ENCODE measurements at places on chromosomes 5 and 9. TPM values are rescaled to one million over a fixed set of nuclear protein-coding genes. Genes with fewer than 3 reads are reported as not detected.

GLDC gene
- 4.4 TPM for total RNA-seq

TERT gene
- 1.5 TPM for total RNA-seq

FRRS1L gene
- total RNA-seq: not detected

ZNF366 gene
- total RNA-seq: not detected

SEMA4D gene
- 3.1 TPM for total RNA-seq

MAMDC4 gene
- 4.4 TPM for total RNA-seq

GZMA gene
- not detected for total RNA-seq

DNA sequence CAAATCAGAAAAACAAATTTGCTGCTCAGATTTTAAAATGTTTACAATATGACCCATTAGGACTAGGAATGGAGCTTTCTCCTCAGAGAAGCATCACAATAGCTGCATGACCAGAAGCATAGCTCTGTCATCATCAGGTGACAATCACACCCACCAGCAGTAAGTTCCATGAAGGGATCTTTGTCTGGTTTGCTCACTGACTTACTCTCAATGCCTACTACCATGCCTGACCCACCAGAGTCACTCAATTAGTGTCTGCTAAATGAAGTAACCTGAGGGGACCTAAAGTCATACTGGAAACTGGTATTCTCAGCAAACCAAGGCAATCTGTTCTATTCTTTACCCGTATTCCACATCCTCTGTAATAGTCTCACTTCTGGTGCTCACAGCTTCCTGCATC is 7.7 kb downstream of the ERMP1 start:
- DNase-seq: no peak

GRCh38 chr5:158436271-158437065 is 577.5 kb upstream of the CLINT1 start:
- DNase-seq: no peak

- DNase-seq: no peak
Measured at GRCh38 chr9:95406121-95406520, 88.6 kb upstream of the FANCC start.

- DNase-seq: no peak
Measured at GRCh38 chr5:80153586-80154126, 102.2 kb downstream of the SERINC5 start.

DNA sequence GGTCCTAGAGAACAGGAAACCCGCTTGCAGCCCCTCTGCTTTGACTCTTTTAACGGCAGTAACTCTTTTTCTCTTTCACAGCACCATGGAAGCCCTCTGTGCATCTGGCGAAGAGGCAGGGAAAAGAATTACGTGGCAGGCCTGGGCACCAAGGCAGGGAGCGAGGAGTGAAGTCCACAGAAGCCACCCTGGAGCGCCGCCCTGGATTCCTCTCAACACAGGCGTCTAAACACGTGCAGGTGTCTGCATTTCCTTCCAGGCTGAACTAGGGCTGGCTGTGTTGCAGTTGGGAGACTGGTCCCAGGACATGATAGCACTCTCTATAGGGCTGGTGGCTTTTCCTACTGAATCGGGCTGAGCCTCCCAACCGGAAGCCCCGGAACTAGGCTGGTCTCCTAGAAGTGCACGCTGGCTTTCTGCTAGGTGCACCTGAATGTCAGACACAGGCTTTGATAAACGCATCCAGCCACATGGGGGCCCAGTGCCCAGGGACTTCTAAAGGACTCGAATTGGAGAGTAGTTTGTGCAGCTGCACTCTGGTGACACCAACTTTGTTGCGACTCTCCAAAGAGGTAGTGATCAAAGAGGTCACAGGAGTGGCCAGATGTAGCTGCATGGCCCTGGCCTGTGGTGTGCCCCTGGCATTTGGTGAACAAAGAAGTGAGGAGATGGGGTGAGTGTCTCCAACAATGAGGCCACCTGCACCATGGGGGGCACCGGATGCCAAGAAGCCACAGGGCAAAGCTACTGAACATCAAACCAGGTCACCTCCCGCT is 54.5 kb downstream of the AK8 start:
- DNase-seq: no peak

- no peak for DNase-seq
Measured at GRCh38 chr9:129100383-129101169, 10.0 kb downstream of the CRAT start.

DNA sequence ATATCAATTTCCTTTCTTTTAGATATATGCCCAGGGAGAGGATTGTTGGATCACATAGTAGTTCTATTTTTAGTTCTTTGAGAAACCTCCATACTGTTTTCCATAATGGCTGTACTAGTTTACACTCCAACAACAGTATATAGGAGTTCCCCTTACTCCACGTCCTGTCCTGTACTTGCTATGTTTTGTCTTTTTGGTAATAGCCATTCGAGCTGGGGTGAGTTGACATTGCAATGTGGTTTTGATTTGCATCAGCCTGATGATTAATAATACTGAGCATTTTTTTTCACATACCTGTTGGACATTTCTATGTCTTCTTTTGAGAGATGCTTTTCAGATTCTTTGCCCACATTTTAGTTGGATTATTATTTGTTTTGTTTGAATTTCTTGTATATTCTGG is 445.9 kb downstream of the NTRK2 start:
- no peak for DNase-seq

DNA sequence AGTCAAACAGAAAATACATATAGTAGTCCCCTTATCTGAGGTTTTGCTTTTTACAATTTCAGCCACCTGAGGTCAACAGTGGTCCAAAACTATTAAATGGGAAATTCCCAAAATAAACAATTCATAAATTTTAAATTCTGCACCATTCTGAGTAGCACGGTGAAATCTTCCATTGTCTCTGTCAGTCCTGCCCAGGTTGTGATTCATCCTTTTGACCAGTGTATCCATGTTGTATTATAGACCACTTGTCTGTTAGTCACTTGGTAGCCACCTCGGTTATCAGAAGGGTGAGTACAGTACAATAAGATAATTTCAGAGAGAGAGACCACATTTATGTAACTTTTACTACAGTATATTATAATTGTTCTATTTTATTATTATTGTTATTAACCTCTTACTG is 2.8 kb downstream of the CCDC152 start:
- no peak for DNase-seq

DNA sequence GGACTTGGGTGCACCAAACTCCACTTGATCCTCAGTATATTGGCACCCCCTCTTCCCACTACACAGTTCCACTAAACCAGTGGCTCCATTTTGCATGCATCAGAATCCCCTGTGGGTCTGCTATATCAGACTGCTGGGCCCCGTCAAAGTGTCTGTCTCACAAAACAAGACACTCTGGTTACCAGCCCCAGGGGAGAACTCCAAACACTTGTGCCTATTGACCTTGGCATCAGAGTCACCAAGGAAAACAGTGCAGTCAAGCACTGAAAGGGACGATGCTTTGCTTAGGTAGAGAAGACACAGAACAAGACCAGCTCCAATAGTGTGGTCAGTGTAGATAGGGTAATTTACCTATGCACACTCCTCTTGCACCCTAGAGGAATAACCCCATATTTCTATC is 205.8 kb upstream of the RAI14 start:
- DNase-seq: no peak

DNA sequence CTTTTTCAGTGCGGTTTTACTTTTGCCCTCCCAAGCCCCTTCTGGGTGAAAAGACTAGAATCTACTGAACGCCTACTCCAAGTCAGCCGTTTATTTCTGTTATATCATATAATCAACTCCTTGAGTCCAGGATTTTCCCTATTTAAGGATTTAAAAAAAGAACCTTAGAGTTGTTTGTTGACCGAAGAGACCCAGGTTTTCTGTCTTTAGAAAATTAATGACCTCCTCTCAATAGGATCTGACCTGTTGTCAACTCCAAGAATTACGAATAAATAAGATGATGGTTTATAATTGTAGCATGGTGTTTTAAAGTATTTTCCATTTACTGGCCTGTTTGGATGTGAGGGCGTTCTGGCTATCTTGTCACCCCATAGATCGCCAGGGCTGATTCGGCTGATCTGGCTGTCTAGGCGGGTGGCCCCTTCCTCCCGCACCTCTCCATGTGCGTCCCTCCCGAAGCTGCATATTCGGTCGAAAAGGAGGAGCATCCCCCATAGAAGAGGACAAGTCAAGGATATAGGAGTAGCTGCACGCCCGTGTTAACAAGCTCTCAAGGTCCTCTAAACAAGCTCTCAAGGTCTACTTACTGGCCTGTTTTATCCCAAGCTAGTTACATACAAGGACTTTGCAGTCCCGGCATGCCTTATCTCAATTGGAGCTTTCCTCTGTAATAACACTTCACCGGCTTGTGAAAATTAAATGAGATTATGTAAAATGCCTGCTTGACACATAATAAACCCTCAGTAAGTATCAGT is 1.1 kb upstream of the UBAP2 start:
- DNase-seq: no peak

DNA sequence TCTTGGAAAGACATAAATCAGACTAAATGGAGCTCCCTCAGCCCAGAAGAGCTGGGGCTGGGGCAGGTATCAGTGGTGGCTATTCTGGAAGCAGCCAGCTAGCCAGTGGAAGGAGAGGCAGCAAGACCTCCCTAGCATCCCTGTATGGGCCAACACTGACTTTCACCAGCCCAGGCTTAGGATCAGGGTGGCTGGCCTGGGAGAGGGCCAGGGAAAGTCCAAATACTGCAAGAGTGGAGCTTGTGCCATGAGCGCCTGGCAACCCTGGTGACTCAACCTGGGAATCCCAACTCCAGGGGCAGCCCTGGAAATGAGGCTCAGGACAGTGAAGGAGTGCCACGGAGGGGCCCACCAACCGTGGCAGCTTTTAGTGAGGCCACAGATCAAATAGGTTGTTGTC is 7.6 kb upstream of the IRF1 start:
- DNase-seq: no peak

DNA sequence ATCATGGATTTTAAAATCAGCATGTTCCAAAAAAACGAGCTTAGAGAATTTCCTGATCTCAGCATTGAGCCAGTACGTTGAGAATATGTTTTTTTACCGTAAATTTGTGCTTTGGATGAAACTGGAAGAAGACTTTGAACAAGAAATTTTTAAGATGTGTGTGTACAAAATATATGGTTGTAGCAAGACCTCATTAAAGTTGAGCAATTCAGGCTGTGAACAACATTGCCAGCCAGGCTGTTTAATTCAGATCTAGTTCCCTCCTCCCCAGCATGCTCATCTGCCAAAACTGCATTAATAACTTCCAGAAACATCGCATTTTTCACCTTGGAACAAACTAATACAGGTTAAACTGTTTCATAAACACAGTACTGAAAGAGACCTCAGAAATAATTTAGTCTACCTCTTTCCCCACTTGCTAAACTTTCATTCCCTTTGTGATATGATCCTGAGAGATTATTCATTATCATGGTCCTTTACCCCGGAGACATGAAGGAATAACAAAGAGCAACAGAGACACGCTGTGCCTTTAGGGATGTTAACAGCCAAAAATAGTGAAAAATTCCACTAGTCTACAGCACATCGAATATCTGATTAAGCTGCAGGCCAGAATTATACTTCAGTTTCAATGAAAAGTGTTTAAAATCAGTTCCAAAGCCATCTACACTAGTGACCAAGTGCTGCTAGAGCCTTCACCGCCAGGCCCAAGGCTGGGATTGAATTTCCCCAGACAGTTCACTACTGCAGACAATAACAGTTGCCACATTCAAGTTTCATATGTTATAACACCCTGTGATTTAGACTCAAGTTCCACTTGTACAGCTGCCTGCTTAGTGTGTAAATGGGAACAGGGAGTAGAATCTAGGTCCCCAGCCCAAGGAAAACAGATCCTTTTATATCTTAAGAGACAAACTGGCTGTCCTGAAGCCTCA is 89.6 kb downstream of the EFNA5 start:
- DNase-seq: no peak

- no peak for DNase-seq
Measured at GRCh38 chr5:80127116-80127552, 92.0 kb downstream of the THBS4 start.

DNA sequence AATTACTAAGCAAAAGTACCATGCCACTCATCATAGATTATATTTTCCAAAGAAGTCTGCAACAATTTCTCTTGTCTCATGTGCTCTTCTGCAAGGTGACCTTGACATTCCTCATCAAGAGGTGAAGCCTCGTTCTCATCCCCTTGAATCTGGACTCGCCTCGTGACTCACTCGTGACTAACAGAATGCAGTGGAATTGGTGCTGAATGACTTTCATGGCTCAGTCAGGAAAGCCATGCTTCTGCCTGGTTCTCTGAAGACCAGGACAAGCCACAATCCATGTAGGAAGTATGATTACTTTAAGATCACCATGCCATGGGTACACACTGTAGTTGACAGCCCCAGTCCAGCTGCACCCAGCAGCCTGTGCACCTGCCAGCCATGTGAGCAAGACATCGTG is 335.8 kb downstream of the GADD45G start:
- DNase-seq: no peak

DNA sequence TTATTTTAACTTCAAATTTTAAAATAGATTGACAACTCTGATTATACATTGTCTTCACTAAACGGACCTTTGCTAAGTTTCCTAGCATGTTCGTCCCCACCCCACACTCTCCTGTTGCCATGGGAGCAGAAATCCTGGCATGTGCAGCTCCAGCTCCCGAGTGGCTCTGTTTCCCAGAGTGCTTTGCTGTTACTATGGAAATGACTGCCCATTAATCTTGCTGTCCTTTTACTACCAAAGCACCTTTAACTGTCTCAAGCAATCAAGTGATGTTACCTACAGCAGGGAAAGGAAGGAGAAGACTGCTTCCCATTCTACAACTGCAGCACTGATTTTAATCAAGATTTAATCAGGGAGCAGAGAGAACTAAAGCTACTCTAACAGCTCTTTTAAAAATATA is 212.0 kb upstream of the KIF2A start:
- DNase-seq: peak; percentile 7

- DNase-seq: no peak
Measured at GRCh38 chr5:74517700-74518099, 122.8 kb downstream of the ENC1 start.

- DNase-seq: no peak
Measured at GRCh38 chr5:99243111-99243510, 314.3 kb upstream of the CHD1 start.

GRCh38 chr9:5949103-5949699 is 58.5 kb downstream of the MLANA start:
- peak; percentile 9 for DNase-seq

GRCh38 chr5:75707911-75708509 is 9.2 kb downstream of the POC5 start:
- no peak for DNase-seq

DNA sequence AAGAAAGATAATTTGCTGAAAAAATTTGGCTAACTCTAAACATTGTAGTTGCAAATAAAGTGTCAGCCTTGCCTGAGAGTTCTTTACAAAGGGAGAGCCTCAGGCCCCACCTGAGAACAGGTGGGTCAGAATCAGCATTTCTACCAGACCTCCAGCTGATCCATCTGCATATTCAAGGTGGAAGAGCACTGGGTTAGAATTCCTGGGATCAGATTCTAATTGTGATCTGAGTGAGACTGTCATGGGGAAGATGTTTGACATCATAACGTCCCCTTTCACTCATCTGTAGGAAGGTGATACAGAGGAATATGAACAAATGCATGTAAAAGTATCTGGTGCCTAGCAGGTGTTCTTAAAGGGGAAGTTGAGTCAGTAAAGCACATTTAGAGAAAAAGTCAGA is 54.6 kb downstream of the FBXL7 start:
- no peak for DNase-seq

- DNase-seq: no peak
Measured at GRCh38 chr5:145293716-145294115, 541.4 kb downstream of the PRELID2 start.

All from NCI-H460 (cell line).